ENCODE measurements at places on chromosomes 13 and 19. TPM values are rescaled to one million over a fixed set of nuclear protein-coding genes. Genes with fewer than 3 reads are reported as not detected.

The IL17D gene
- 147 TPM for polyA plus RNA-seq

The CCL25 gene
- not detected for polyA plus RNA-seq

The SELENOV gene
- 1.3 TPM for polyA plus RNA-seq

The MCF2L gene
- polyA plus RNA-seq = 27.6 TPM

DNA sequence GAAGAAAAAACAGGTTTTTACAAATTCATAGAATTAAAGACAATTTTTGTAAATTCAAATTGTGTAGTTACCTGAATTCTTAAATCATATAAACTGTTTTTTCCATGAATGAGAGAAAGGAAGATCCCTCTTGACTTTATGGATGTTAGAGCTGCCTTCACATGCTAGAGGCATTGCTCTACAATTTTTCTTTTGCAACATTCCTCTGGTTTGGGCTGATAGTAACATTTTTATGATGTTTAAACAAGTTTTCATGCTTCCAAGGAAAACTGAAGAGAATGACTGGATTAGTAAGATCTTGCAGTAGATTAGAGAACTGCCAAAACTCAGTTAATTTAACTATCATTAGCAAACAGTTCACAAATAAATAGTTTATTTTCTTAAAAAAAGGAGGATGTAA is 250.6 kb downstream of the GPC6 start:
- no peak for DNase-seq

DNA sequence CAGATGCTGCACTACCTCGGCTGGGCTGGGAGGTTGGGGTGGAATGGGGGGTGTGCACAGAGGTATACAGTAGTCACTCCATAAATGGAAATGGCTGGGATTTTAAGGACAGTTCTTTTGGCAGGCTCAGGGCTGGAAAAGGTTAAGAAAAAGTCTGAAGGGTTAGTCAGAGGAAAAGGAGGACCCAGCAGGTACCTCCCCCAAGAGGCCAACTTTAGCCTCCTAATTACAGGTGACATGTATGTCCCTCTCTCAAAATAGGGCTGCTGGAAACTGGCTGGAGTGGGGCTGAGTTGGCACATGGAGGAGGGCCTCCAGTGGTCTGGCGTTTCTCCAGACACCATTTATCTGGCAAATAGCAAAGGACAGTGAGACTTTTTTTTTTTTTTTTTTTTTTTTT is 994 bp downstream of the CCDC194 start:
- no peak for DNase-seq

DNA sequence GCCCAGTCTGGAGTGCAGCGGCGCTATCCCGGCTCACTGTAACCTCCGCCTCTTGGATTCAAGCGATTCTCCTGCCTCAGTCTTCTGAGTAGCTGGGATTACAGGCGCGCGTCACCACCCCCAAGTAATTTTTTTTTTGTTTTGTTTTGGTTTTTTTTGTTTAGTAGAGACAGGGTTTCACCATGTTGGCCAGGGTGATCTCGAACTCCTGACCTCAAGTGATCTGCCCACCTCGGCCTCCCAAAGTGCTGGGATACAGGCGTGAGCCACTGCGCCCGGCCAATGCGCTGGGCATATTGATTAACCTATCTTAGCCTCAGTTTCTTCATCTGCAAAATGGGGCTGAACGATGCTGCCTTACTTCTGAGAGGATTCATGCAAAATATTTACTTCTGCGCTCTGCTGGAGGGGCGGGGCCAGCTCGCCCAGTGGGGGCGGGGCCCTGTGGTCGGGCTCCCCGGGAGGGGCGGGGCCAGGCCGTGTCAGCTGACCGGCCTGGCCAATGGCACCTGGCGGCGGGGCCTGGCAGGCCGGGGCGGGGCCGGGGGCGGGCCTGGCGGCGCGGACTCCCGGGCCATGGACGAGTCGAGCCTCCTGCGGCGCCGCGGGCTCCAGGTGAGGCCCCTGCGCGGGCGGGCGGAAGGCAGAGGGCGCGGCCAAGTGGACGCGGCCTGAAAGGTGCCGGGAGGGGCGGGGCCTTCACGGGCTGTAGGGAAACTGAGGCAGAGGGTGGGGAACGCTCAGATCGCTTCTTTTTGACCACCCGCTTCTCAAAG is at the start of gene MAST3:
MAST3 (plus strand) TSS at position 562 of the 776 bp plus-strand sequence; CDS start at position 577, 15 bp downstream.
- peak; percentile 89 for DNase-seq

GRCh38 chr13:81957121-81957520 is 1616.2 kb upstream of the SPRY2 start:
- no peak for DNase-seq

GRCh38 chr13:29384466-29384865 is 211.0 kb downstream of the SLC7A1 start:
- no peak for DNase-seq

GRCh38 chr19:42246922-42247639 is 4.7 kb upstream of the GSK3A start:
- DNase-seq = no peak

DNA sequence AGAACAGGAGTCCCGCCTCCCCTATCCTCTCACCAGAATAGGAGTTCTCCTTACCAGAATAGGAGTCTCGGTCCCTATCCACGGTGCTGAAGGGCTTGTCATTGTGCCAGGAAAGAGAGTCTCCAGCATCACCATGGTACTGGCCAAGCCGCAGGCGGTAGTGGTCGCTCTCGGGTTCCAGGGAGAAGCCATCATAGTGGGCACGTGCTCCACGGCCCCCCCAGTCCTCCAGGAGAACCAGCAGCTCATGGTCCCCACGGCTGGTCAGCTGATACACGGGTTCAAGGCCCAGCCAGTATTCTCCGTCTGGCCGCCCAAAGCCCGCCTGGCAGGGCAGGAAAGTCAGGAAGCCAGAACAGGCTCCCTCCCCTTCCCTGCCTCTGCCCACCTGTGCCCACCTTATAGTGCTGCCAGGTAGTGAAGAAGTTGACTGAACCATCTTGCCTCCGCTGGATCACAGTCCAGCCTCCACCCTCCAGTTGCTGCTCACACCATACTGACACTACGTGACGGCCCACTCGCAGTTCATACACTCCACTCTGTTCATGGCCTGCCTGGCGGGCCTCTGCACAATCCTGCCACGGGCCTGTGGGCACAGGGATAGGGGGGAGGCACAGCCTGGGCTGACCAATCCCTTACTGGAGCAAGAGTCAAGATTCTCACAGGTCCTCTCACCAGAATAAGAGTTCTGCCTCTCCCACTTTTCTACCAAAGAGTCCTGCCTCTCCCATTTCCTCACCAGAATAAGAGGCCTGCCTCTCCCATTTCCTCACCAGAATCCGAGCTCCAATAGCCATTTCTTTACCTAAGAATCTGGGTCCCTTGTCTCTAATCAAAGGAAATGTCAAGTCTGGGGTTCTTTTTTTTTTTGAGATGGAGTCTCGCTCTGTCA is 7.4 kb downstream of the SHFL start:
- peak; percentile 18 for DNase-seq

GRCh38 chr19:54660964-54661363 is 1.8 kb upstream of the LILRB4 start:
- DNase-seq = no peak

GRCh38 chr19:6911523-6911922 is 24.1 kb downstream of the ADGRE1 start:
- DNase-seq = no peak

DNA sequence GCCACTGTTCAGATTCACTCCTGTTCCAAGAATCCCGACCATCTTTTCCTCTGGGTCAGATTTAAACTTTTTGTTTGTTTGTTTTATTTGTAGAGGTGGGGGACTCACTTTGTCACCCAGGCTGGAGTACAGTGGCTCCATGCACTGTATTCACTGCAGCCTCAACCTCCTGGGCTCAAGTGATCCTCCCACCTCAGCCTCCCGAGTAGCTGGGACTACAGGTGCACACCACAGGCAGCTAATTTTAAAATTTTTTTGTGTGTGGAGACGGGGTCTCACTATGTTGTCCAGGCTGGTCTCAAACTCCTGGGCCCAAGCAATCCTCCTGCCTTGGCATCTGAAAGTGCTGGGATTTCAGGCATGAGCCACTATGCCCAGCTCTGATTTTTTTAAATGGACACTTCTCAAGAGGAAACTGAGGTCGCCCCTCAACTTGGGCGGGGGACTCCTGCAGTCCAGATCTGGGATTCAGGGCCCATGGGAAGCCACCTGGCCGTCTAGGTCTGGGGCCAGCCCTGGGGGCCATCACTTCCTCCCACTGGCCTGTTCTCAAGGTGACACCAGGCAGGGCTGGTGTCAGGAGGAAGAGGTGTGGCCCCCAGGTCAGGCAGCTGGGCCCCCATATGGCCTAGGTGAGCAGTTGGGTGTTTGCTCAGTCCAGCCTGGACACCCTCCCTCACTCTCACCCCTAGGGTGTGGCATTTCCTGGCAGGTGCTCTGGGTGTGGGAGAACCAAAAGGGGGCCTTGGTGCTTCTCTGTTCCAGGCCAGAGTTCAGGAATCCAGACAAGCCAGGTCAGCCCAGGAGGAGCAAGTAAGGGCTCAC is 1.3 kb downstream of the B3GNT3 start:
- DNase-seq = no peak

- no peak for DNase-seq
Observed at GRCh38 chr13:55815458-55816033, 1325.2 kb upstream of the PRR20A start.

- peak; percentile 99 for DNase-seq
Observed at GRCh38 chr19:1252821-1253513, 4.6 kb downstream of the MIDN start.

DNA sequence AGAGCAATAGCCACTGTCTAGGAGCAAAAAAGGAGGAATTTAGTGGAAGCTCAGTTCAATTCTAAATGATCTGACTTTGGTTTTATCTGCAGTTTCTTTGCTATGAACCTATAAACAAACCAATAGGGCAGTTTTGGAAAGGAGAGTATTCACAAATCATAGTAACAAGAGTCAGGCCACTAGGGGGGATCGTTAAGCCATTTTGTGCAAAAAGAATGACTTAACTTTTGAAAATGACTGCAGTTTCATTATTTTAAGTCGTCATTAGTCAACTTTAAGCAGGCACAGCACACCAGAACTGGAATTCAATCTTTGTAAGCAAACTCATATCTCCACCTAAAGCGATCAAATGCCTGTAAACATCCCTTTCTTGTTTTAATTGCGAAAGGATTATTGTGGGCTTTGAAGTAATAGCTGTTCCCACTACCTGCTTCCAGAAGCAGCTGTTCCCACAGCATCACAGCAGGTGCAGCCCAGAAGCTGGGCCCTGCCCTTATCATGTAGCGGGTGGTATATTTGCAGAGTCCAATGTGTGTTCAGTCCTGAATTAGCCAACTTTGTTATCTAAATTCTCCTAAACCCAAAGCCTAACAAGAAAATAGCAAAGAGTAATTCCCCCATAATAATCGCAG is 51.5 kb downstream of the SOX21 start:
- peak; percentile 27 for DNase-seq
